ENCODE measurements at places on chromosomes 2 and 18. TPM values are rescaled to one million over a fixed set of nuclear protein-coding genes. Genes with fewer than 3 reads are reported as not detected.

SEMA4C gene
- total RNA-seq: 24.5 TPM

NGEF gene
- 19.1 TPM for total RNA-seq

RIF1 gene
- total RNA-seq: 17.3 TPM

CDH19 gene
- total RNA-seq: 2.3 TPM

PROM2 gene
- 0.15 TPM for total RNA-seq

MRO gene
- total RNA-seq: 0.16 TPM

All from A549 treated with CpdA at 1 μM for 4 hours (cell line).